ENCODE measurements at places on chromosomes 16 and 17. TPM values are rescaled to one million over a fixed set of nuclear protein-coding genes. Genes with fewer than 3 reads are reported as not detected.

The ZNF469 gene
- 0.65 TPM for total RNA-seq

GRCh38 chr17:66405836-66406677, 103.6 kb downstream of the PRKCA start:
- peak overlapping the region; percentile 94 for H3K27ac ChIP-seq
- no peaks in the 10 kb centered on the region for H3K36me3 ChIP-seq
- no peak for DNase-seq
- peaks cover 91% of the 10 kb centered on the region for H3K4me1 ChIP-seq

GRCh38 chr16:50988441-50988840, 162.6 kb downstream of the SALL1 start:
- no peak overlapping the region for H3K27ac ChIP-seq
- H3K27me3 ChIP-seq, result no peaks in the 10 kb centered on the region
- H3K4me1 ChIP-seq, result no peaks in the 10 kb centered on the region
- no peak overlapping the region for H3K4me3 ChIP-seq
- no peak for DNase-seq

DNA sequence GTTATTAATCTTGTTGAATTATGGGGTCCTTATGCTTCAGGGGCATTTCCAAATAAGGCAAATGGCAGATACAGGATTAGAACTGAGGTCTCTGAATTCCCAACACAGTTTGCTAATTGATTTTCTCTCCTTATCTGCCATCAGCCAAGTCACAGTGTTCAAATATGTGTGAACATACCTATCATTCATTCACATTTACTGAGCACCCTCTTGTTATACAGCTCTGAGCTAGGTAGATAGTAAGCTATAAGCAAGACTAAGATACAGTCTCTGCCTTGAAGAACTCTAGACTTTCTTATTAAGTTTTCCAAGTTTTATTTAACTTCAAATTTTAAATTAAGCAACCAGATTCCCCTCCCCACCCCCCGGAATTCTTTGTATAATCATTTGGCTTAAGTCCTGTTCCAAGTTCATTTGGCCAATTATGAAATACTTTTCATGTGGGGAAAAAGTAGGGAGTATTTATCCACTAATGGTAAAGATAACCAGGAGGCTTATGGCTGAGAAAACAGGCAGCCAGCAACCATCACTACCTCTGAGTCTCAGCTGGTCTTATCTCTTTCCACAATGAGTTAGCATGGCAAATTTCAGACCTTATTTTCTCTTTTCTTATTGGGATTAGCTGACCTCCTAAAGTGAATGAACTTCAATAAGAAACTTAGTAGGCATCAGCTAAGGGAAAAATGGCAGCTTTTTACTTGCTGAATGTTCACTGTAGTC, 31.4 kb upstream of the CORO6 start:
- H3K4me3 ChIP-seq, result no peak overlapping the region
- no peak for DNase-seq
- H3K27me3 ChIP-seq, result no peaks in the 10 kb centered on the region
- H3K36me3 ChIP-seq, result peaks cover 2% of the 10 kb centered on the region

GRCh38 chr17:29682054-29682453, 59.3 kb upstream of the CORO6 start:
- H3K4me1 ChIP-seq, result peaks cover 27% of the 10 kb centered on the region
- H3K36me3 ChIP-seq, result peaks cover 2% of the 10 kb centered on the region
- no peaks in the 10 kb centered on the region for H3K27me3 ChIP-seq
- no peak for DNase-seq
- H3K27ac ChIP-seq, result peak overlapping the region; percentile 26
- H3K4me3 ChIP-seq, result peak overlapping the region; percentile 0

DNA sequence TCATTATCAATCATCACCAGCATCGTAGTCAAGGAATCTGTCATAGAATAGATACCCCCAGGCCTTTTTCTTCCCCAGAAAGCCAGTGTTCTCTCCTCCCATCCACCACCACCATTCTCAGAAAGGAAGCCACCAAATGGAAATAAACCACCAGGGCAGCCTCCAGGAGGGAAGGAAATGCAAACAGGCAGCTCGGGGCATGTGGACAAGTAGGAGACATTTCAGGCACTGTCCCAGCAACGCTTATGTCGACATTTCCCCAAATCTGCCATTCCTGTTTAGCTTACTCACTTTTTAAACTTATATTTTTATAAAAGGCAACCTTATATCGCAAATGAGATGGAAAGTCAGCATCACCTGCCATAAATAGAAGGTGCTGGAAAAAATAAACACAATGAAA, 15.8 kb downstream of the EMP2 start:
- no peak overlapping the region for H3K27ac ChIP-seq
- DNase-seq, result no peak
- peaks cover 28% of the 10 kb centered on the region for H3K27me3 ChIP-seq

- peaks cover 31% of the 10 kb centered on the region for H3K4me1 ChIP-seq
- peak overlapping the region; percentile 76 for H3K4me3 ChIP-seq
- peak overlapping the region; percentile 18 for H3K27ac ChIP-seq
- peak; percentile 90 for DNase-seq
- peaks cover 4% of the 10 kb centered on the region for H3K36me3 ChIP-seq
Observed at GRCh38 chr17:67374329-67375053, 2.6 kb upstream of the PITPNC1 start.

GRCh38 chr17:81115749-81116464, 49.4 kb upstream of the PVALEF start:
- no peak for DNase-seq
- H3K36me3 ChIP-seq, result no peaks in the 10 kb centered on the region
- H3K27ac ChIP-seq, result no peak overlapping the region
- no peaks in the 10 kb centered on the region for H3K27me3 ChIP-seq

- no peak overlapping the region for H3K27ac ChIP-seq
- H3K27me3 ChIP-seq, result no peaks in the 10 kb centered on the region
- H3K36me3 ChIP-seq, result no peaks in the 10 kb centered on the region
- no peak for DNase-seq
- no peaks in the 10 kb centered on the region for H3K4me1 ChIP-seq
Observed at GRCh38 chr16:60367739-60368138, 1633.6 kb upstream of the GOT2 start.

DNA sequence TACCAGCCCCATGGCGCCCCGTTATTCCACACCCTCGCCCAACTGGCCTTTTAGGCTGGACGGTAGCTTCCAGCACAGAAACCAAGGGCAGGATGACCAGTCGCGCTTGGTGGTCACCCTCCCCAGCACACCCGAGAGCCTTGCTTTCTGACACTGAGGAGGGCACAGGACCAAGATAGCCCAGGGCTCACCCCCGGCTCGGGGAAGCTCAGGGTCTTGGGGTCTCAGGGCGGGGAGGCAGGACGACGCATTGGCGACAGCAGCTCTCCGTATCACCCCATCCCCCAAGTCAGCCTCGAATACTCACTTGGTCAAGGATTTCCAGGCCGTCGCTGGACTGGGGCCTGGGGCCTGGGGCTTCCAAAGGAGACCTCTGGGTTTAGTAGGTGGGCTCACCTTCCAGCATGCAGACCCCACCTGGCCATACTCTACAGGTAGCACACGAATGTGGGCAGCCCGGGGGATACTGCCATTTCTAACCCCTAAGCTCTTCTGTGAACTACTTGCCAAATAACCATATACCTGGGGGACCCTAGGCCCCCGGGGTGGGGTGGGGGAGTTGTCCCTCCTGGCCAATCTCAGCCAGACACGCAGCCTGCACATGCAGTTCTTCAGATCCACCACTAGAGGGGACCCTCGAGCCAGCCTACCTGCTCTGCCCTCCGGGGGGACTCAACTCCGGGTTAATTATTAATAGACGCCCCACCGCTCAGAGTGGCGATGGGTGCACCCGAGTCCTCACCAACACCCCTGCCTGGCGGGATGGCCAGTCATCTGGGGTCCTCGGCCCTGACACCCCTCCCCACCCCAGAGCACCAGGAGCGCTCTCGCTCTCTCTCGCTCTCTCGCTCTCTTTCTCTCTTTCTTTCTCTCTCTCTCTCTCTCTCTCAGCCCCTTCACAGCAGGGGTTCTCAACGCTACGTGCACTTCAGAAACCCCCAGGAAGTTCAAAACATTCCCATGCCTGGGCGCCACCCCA, 30.0 kb downstream of the TBC1D16 start:
- H3K4me3 ChIP-seq, result peak overlapping the region; percentile 64
- H3K36me3 ChIP-seq, result no peaks in the 10 kb centered on the region
- peaks cover 17% of the 10 kb centered on the region for H3K4me1 ChIP-seq
- no peak overlapping the region for H3K27ac ChIP-seq
- DNase-seq, result peak; percentile 58

DNA sequence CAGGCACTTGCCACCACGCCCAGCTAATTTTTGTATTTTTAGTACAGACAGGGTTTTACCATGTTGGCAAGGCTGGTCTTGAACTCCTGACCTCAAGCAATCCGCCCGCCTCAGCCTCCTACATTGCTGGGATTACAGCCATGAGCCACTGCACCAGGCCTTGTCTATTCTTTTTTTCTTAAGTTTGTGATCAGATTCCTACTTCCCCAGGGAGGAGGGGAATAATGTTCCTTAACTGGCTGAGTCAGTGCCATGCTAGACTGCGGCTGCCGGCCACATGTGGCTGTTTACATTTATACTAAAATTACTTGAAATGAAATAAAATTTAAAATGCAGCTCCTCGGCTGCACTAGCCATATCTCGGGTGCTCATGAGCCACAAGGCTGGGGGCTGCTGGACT, 27.8 kb upstream of the USP36 start:
- no peaks in the 10 kb centered on the region for H3K4me1 ChIP-seq
- H3K27ac ChIP-seq, result no peak overlapping the region
- no peak overlapping the region for H3K4me3 ChIP-seq
- H3K27me3 ChIP-seq, result no peaks in the 10 kb centered on the region
- no peaks in the 10 kb centered on the region for H3K36me3 ChIP-seq
- no peak for DNase-seq

GRCh38 chr17:47324224-47325020, 667 bp downstream of the EFCAB13 start:
- DNase-seq, result peak; percentile 58
- H3K36me3 ChIP-seq, result peaks cover 3% of the 10 kb centered on the region
- H3K27ac ChIP-seq, result peak overlapping the region; percentile 92
- peaks cover 10% of the 10 kb centered on the region for H3K4me1 ChIP-seq
- peak overlapping the region; percentile 98 for H3K4me3 ChIP-seq

All from activated T-cell treated with anti-CD3 and anti-CD28 coated beads, Interleukin-2, amount 50 U/mL, for 72 hours (primary cell).